MG63 (cell line): ENCODE measurements at places on chromosomes 6 and 20. TPM values are rescaled to one million over a fixed set of nuclear protein-coding genes. Genes with fewer than 3 reads are reported as not detected.

DNA sequence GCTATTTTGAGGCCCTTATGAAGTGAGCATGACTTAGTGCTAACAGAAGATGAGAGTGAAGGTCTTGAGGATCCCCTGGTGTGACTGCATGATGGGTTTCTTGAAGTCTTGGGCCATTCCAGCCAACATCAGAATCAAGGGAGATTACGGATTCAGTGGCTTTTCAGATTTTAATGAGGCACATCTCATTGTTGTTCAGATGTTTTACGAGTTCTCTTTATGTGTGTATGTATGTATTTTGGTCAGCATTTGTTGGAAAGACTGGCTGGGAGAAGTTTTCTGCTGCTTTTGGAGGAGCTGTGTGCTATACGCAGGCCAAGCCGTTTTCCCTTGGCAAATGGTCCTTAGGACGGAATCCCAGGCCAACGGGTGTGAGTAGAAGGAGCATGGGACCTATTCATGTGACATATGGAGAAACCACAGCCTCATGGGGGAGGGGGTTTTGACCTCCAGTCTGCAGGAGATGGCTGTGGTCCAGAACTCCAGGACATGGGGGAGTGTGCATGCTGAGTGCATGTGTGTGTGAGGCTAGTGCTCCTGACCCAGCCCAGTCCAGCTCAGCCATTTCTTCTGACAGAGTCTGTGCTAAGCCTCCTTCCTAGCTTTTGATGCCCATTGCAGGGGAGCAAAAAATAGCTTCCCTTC is 35.3 kb downstream of the CHMP4B start:
- DNase-seq, result no peak

The DTD1 gene
- 48.2 and 66.9 TPM in 2 replicates for total RNA-seq

The SPTLC3 gene
- 18.4 and 28.7 TPM in 2 replicates for total RNA-seq

GRCh38 chr6:44219053-44219814 is 2.5 kb downstream of the MYMX start:
- DNase-seq, result no peak

DNA sequence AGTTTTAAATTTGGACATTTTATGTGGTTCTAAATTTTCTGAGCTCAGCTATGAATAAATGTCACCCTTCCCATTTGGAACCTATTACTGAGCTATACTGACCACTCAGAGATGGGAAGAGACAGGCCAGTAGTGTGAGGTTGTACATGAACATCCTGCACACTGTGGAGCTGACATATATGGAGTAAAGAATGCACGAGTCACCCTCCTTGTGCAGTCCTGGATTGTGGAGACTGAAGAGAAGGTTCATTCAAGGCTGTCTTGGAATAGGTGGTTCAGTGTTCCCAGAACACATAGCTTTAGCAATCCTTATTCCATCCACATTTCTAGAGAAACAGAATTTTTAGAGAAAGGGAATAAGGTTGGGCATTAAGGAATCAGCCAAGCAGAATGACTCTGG is 50.3 kb upstream of the OGFRL1 start:
- DNase-seq, result peak; percentile 5

GRCh38 chr20:33649201-33649681 is 12.9 kb upstream of the C20orf144 start:
- DNase-seq, result peak; percentile 89

- peak; percentile 21 for DNase-seq
Measured at GRCh38 chr6:42402184-42402583, 49.5 kb downstream of the TRERF1 start.
